Psoas muscle (tissue), 8 donors: ENCODE measurements at places on chromosomes 11 and 22. TPM values are rescaled to one million over a fixed set of nuclear protein-coding genes. Genes with fewer than 3 reads are reported as not detected.

The DCDC1 gene
- not detected for polyA plus RNA-seq

- DNase-seq = no peak
Measured at GRCh38 chr11:70048279-70049024, 29.7 kb upstream of the ANO1 start.

The NLRP6 gene
- 0.03 TPM for polyA plus RNA-seq

- no peak for DNase-seq
Measured at GRCh38 chr11:115544422-115544948, 40.3 kb upstream of the CADM1 start.

- no peak for DNase-seq
Measured at GRCh38 chr22:49292909-49293308, 534.8 kb downstream of the BRD1 start.

- DNase-seq = no peak
Measured at GRCh38 chr11:17807034-17807433, 72.5 kb downstream of the KCNC1 start.

The PHF21B gene
- 0.06 TPM for polyA plus RNA-seq

DNA sequence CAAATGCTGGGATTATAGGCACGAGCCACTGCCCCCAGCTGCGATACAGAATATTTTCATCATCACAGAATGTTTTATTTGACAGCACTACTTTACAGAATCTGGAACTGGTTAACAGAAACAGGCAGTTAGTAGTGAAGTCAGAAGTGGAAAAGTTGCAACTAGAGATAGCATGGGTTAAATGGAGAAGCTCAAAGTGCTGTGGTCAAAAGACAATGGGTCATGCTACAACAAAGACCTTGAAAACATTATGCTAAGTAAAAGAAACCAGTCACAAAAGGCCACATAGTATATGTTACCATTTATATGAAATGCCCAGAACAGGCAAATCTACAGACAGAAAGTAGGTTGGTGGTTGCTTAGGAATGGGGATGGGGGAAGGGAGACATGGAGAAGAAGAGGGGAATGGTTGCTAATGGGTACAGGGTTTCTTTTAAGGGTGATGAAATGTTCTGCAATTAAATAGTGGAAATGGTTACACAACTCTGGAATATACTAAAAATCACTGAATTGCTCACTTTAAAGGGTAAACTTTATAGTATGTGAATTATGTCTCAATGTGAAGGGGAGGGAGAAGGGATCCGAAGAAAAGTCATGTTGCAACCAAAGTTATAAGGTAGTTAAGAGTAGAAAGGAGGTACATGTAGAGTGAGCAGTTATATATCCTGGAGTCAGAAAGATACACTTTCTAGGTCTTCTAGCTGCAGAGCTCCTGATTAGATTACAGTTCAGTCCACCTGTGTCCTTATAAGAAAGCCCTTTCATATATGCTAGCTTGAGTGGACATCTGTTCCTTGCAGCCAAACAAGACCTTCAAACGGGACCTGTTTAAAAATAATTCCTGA lies 46.3 kb upstream of the RAPSN start:
- DNase-seq = no peak

The SLC22A24 gene
- not detected for polyA plus RNA-seq
